ENCODE measurements at places on chromosomes 6 and 20.

GRCh38 chr6:63663147-63663955 lies 27.7 kb downstream of the PHF3 start:
- DNase-seq: no peak

- no peak for DNase-seq
Measured at GRCh38 chr6:100175814-100176310, 181.8 kb upstream of the MCHR2 start.

DNA sequence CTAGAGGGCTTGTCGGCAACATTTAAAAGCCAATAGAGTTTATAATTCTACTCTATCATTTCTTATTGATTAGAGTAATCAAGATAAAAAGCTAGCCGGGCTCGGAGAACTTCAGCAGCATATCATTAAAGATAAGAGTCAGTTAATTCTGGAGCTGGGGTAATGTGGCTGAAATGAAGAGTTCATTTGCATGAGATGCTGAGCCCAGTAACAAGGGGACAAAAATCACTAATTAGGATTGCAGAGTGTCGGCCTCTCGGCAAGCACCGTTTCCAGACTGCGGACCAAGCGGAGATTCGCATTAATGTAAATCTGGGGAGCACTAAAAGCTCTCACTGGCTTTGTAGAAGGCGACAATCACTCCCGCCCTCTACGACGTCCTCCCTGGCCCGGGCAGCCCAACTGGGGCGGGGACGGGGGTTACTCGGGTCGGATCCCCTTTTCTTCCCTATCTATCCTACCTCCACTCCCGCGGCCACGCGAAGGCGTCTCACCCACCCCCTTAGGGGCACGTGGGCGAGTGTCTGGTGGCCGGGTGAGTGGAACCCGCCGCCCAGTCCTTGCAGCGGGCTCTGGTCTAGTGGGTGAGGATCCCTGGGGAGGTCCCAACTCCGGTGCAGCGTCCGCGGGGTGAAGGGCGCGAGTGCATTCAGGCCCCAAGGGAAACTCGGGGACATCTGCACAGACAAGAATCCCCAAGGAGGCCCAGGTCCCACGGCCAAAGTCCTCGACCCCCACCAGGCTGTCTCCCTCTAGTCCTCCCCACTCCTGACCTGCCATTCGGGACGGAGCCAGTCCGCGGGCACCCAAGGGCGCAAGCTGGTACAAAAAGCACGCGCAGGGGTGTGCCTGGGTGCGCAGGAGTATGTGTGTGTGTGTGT lies 42.2 kb upstream of the OSTM1 start:
- DNase-seq: no peak

GRCh38 chr6:87617405-87617804 lies 27.5 kb downstream of the ORC3 start:
- DNase-seq: no peak

- DNase-seq: peak; percentile 27
Measured at GRCh38 chr6:155439376-155439775, 16.3 kb downstream of the NOX3 start.

- no peak for DNase-seq
Measured at GRCh38 chr6:38110481-38110971, 291.0 kb downstream of the ZFAND3 start.

GRCh38 chr6:112502351-112503090 lies 155.4 kb downstream of the RFPL4B start:
- DNase-seq: no peak

DNA sequence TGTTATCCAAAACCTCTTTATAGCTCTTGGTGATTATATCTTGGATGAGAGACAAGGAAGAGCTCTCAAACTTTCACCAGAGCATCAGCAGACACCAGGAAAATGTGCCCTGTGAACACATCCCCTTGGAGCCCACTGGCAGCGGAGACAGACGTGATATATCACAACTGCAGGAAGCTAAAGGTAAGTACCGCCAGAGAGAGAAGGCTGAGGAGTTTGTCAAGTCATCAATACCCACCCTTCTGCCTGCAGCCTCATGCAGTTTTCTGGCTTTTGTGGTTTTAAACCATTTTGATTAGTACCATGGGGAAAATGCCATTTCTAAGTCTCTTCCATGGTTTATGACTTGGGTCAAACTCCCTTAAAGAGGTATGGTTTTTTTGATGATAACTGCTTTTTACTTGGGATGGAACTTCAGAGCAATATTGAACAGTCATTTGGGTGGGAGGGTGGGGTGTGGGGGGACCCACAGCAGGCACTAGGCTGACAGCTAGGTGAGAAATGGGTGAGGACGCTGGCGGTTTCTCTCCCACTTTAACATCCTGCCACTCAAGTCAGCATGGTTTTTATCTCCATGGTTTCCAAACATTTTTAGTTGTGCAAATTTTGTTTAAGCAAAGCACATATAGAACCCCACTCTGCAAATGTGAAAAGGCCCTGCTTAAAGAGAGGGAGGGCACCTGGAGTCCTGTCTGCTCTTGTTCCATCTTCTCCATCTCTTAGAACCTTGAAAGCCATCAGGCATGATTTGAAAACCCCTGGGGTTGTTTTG lies 108.4 kb downstream of the SCML4 start:
- DNase-seq: no peak

GRCh38 chr6:161694995-161695394 lies 421.1 kb upstream of the AGPAT4 start:
- no peak for DNase-seq

GRCh38 chr6:132764370-132764769 lies 6.7 kb upstream of the VNN2 start:
- no peak for DNase-seq

DNA sequence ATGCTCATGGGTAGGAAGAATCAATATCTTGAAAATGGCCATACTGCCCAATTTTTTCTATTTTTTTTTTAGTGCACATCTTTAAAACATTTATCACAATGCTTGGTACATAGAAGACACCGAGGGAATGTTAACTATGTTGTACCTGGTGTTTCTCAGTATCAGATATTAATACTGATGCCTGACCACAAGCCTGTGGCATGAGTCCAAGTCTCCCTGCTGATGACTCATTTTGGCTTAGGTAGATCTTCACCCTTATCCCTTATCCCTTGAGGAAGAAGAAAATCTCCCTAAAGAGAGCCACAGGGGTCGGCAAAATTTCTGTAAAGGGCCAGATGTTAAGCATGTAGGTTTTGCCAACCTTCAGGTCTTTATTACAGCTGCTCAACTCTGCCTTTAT lies 14.5 kb downstream of the CD109 start:
- no peak for DNase-seq

DNA sequence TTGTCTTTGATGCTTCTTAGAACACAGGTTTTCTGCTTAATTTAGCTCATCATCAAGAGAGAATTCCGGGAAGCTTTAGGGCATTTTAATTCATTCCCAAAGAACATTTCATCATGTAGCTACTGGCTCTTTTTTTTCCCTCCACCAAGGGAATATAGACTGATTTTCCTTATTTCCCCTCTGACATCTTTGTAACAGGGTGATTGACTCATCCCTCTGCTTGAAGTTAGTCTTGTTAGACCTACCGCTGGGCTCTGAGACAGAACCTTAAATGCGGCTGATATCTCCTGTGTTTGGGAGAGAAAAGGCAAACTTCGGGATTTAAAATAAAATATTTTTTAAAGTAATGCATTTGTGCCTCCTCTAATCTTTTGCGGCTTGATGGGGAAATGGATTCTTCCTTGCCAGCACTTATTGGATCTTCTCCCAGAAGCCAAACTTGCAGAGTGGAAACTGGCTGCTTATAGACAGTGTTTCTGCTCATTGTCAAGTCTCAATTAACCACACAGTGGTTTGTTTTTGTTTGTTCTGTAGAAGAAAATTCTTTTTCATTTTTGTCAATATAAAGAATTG lies 272.7 kb upstream of the PLCB4 start:
- DNase-seq: no peak

GRCh38 chr6:112503091-112503596 lies 156.0 kb downstream of the RFPL4B start:
- no peak for DNase-seq

DNA sequence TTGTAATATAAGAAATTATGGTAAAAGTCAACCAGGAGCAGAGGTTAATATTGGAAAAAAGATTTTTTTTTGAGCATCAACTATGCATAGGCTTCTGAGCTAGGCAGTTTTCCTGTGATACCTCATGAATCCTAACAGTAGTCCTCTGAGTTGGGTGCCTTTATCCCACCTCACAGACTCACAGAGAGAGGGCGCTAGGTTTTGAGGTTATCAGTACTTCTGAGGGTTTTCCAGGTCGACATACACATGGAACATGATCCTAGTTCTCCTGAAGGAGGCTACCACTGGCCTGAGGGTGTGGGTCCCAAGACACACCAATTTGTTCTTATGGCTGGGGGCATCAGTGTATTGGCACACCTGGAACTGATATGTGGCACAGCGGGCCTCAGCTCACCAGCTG lies 358.8 kb upstream of the JAG1 start:
- DNase-seq: no peak

GRCh38 chr6:87912102-87912501 lies 135.5 kb upstream of the SPACA1 start:
- DNase-seq: no peak

DNA sequence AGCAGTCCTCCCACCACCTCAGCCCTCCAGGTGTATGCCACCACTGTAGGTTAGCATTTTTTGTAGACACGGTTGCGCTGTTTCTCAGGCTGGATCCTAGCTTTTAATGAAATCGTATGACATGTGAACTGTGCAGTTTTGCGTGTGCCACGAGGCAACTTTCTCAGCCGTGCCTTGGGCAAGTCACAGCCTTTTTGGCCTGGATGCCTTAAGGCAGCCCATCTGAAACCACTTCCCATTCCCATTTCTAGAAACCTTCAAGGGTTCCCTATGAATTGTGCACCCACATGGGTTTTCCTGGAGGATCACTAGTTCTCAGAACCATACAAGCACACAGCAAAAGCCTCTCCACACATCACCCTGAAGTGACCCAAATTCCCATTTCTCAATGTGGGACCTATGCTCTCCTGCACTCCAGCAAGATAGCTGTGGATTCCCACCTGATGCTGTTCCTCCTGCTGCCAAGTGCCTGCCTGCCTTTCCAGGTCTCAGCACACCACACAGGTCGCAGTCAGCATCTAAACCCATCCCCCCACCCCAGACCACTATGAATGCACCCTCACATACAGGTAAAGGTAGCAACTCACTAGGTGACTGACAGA lies 28.9 kb downstream of the SNX5 start:
- no peak for DNase-seq

GRCh38 chr6:27495386-27496135 lies 22.7 kb upstream of the ZNF184 start:
- no peak for DNase-seq

DNA sequence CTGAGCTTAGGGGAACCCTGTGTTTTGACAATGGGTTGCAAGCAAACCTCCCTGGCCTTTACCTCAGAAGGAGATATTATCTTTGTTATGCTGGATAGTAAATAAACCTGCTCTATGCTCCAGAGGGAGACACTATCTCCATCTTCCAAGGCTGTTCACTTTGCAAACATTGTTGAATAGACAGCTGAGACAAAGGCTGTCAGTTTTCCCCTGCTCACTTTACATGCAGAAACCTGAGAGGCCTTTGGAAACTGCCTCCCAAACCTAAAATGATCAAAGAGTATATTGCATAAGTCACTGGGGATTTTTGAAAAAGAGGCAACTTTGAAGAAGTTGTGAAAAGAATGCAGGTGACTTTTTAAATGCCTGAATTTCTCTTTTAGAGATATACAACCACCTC lies 61.6 kb downstream of the MRAP2 start:
- no peak for DNase-seq

DNA sequence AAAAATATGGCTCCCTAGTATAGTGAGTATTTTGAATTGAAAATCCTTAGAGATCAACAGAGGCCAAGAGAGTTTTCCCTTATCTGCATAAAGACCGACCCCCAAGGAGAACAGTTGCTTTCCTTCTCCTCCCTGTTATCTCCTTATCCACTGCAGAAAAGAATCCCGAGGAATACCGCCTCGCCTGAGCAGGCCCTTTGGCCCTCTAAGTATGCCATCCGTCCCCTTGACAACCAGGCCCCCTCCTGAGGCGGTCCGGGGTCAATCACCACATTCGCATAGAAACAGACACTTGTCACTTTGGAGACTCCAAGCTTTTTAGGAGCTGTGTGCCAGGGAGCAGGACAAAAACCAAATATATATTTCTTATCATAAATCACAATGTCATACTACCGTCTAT lies 15.9 kb upstream of the GGTLC1 start:
- no peak for DNase-seq

- no peak for DNase-seq
Measured at GRCh38 chr20:49685809-49686208, 27.9 kb downstream of the B4GALT5 start.

GRCh38 chr20:37790900-37791299 lies 97.1 kb downstream of the CTNNBL1 start:
- DNase-seq: no peak

GRCh38 chr20:7989379-7989778 lies 30.2 kb downstream of the TMX4 start:
- DNase-seq: no peak

- DNase-seq: no peak
Measured at GRCh38 chr20:32511358-32512046, 73.6 kb downstream of the NOL4L start.

DNA sequence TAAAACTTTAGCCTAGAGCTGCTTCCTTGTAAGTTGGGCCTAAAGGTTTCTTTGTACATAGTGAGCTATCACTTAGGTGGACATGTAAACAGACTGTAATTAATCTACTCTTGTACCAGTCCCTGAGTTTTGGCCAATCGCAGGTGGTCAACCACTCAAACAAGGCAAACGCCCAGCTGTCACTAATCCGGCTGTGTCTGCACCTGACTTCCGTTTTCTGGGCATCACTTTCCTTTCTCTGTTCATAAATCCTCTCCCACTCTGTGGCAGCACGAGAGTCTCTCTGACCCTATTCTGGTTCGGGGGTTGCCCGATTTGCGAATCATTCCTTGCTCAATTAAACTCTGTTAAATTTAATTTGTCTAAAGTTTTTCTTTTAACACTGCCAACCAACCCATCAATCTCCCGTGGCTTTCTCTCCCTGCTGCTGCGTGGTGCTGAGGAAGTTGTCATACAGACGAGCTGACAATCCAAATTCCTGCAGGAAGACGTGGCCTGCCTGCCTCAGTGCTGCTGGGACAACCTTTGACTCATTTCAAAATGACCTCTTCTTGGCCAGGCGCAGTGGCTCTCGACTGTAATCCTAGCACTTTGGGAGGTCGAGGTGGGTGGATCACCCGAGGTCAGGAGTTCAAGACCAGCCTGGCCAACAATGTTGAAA lies 206.3 kb downstream of the QKI start:
- DNase-seq: no peak

DNA sequence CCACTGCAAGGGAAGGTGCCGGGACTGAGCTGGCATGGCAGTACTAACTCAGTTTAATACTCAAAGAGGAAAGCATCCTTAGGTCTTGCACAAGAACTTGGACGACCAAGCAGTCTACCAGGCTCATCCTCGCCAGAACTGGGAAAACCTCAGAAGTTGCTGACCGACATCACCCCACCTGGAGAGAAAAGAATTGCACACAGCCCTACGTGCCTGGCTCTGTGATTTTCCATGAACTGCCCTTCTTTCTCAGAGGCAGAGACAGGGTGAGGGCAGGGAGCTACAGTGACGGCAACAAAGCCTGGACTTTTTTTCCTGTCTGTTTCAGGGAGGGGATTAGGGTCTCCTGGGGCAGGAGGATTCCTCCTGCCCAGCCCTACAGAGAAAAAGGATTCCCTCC lies 8.0 kb downstream of the JAG1 start:
- DNase-seq: no peak

- no peak for DNase-seq
Measured at GRCh38 chr20:58619864-58620431, 31.1 kb upstream of the STX16 start.
